ENCODE measurements at places on chromosomes 3 and 15.

DNA sequence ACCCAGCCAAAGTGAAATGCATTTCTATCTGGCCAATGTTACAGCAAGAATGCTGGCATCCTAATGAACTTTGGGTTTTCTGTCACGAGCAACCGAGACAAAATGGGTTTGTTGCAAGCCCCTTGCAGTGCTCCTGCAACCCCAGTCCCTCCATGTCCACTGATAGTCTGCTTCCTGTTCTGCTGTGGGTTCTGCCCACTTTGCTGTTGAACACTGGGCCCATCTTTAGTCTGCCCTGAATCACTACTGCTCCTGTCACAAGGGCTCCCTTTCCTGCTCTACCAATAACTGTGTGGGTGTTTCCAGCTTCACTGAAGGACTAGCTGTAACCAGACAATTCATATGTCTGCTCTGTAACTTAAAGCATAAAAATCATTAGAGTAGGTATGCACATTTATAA is 12.7 kb upstream of the OXSR1 start:
- no peak for DNase-seq

DNA sequence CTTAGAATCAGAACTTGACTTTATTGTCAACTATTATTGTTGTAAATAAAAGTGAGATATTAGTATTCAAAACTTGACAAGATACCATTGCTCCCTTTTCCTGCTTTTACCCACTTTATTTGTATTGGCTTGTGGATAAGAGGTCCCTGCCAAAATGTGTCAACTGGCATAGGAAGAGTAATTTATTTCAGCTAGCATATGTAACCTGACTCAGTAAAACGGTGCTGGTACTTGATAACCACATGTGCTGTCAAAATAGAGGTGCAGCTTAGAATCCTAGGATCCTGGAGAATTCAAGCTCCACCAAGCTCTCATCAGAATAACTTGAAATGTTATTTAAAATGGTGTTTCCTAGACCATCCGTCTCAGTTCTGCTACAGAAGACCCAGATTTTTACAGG is 90.2 kb upstream of the TGFBR2 start:
- no peak for DNase-seq

DNA sequence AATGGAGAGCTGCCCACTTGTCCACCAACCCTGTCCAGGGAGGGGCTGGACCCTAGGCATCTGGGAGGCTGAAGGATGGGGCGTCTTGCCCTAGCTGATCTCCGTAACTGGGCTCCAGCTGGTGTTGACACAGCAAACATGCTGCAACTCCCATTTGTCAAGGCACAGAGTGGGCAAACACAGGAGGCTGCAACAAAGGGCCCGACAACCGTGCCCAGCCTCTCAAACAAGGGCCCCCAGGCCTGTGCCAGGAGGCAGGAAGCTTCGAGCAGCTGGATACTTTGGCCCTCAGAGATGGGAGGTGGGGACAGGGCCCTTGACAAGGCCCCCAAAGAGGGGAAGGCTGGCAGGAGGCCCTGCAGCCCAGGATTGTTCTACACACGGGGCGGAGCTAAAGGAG is 64.2 kb upstream of the TMEM115 start:
- DNase-seq = no peak

- DNase-seq = no peak
These were observed 9.9 kb downstream of the CCRL2 start for GRCh38 chr3:46416811-46417510.

- DNase-seq = no peak
These were observed 27.1 kb downstream of the DUOX1 start for GRCh38 chr15:45156744-45157455.

- DNase-seq = no peak
These were observed 69.3 kb upstream of the PRR23C start for GRCh38 chr3:139113993-139114375.

- no peak for DNase-seq
These were observed 57.4 kb upstream of the C15orf61 start for GRCh38 chr15:67463488-67463887.

Measured in cerebellar cortex (tissue), 1 donor.